ENCODE measurements at places on chromosomes 5 and 9.

DNA sequence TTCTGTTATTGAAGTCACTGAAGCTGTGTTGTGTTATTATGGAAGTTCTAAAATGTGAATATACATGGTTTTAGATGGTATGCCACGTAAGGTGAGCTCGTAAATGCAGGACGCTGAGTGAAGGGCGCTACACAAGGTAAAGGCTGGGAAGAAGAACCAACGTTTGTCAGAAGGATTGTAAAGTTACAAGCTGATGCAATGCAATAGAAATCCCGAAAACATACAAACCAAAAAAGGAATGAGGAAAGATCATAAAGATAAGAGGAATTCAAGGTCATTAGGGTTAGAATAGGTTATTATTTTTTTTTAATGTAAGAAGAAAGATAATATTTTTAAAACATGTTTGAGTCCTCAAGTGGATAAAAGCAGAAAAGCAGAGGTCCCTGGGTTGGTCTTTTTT is 538.6 kb downstream of the CDH12 start:
- no peak for DNase-seq

GRCh38 chr5:150175076-150175475 is 8.5 kb downstream of the CDX1 start:
- DNase-seq = no peak

DNA sequence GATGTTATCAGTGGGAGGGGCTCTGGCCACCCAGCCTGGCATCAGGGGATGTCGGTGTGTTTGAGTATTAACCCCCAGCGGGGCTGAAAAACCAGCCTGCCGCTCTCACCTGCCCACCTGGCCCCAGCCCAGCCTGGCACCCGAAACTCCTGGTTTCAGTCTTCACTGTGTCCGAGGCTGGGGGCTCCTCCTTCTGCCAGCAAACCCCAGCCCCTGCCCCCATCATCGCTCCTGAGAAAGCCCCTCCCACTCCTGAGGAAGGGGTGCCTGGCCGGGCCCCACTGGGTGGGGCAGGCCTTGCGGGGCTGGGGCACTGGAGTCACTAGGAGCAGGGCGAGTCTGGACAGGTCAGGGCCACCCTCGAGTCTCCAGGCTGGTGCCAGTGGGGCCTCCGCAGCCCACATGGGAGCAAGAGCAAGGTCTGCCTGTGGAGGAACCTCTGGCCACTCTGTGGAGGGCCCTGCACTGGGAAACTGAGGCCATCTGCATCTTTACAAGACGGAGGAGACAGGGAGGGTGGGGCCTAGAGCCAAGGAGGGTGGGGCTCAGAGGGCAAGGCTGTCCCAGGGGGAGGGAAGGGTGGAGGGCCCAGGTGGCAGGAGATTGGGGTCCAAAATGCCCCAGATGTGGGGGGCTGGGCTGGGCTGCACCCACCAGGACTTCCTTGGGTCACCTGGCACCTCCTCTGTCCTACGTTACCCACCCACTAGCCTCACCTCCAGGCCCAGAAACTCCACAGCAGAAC is 51.5 kb upstream of the NOTCH1 start:
- DNase-seq = no peak

DNA sequence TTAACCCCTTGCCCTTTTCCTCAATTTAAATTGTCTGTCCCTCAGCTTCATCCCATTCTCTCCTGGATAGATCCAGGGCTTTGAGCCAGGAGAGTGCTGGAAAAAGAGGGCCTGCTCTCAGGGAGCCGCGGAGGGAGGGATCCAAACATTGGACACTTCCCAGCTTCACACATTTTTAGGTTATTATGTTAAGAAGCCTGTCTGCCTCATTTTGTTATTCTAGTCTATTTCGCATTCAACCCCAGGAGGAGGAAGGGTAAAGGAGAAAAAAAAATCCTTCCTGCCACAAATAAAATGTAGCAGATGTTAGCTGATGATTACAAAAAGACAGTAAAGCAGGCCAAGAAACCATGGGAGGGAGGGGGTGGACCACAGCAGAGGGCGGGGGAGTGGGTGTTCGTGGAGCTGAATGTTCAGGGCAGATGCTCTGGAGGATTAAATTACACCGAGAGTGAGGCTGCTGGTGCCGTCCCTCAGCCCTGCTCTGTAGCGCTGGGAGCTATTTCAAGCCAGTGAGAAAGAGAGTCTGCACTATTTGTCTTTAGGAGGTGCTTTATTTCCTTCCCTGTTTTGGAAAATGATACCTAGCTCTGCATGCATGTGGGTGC is 60.6 kb upstream of the ZFR start:
- DNase-seq = no peak

DNA sequence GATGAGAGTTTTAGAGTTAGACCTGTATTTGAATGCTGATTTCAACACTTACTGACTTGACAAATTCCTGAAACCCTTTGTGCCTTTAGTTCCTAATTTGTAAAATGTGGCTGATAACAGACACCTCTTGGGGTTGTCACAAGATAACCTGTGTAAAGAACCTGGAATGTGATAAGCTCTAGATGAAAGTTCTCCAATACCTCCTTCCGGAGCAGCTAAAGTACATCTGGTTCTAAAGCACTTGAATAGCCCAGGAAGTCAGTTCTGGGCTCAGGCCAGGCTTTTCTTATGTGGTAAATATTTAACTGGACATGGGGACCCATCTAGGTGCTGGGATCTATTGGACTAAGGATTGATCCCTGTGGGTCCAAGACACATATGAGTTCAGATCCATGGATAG is 310.8 kb upstream of the ADAMTSL1 start:
- no peak for DNase-seq

- DNase-seq = peak; percentile 84
Measured at GRCh38 chr5:139787568-139788293, 7.9 kb upstream of the PSD2 start.

- DNase-seq = no peak
Measured at GRCh38 chr5:152374711-152375275, 30.3 kb downstream of the NMUR2 start.

GRCh38 chr5:14439087-14439871 is 142.3 kb upstream of the OTULINL start:
- no peak for DNase-seq

DNA sequence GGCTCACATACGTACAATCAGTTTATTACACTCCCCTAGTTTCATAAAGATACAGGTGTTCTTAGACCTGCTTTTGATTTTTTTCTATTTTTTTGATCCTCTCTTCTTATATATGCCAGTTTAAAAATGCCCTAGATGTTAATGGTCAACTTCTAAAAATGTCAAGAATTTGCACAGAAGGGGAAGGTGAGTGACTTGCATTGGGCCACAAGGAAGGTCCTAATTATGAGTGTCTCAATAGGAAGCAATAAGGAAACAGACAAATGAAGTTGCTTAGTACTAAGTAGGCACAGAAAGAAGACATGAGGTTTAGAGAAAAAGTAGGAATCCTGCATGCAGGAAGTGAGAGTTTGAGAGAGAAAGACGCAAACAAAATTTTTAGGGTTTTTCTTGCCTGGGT is 3.2 kb upstream of the CCDC171 start:
- no peak for DNase-seq

DNA sequence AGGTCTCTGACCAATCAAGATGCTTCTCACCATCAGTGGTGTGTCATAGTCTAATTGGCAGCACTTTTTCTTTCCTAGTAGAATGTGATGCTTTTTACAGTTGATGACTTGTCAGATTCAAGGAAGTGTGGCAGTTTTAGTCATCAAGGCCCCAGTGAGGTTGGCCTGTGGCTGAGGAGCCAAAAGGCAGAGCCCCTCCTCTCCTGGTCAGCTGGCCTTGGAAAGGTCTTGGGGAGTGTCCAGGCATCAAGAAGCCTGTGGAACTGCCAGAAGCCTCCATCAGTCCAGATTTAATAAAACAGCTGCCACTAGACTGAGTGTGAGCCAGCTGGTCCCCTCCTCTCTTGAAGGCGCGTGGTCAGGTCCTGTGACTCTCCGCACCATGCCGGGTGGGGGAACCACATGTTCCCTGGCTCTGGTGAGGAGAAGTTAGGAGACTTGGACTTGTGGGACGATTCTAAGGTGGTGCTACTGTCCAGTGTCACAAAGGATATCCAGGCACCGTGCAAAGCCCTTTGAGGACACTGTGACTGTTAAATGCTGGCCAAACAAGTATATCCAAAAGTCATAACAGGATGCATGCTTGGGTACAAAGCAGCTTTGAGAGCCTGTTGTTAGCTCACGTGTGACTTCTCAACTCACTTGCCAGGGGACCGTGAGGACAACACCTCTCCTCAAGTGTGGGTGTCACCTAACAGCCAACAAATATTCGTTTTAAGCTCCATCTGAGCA is 6.1 kb upstream of the ANGPTL2 start:
- no peak for DNase-seq

DNA sequence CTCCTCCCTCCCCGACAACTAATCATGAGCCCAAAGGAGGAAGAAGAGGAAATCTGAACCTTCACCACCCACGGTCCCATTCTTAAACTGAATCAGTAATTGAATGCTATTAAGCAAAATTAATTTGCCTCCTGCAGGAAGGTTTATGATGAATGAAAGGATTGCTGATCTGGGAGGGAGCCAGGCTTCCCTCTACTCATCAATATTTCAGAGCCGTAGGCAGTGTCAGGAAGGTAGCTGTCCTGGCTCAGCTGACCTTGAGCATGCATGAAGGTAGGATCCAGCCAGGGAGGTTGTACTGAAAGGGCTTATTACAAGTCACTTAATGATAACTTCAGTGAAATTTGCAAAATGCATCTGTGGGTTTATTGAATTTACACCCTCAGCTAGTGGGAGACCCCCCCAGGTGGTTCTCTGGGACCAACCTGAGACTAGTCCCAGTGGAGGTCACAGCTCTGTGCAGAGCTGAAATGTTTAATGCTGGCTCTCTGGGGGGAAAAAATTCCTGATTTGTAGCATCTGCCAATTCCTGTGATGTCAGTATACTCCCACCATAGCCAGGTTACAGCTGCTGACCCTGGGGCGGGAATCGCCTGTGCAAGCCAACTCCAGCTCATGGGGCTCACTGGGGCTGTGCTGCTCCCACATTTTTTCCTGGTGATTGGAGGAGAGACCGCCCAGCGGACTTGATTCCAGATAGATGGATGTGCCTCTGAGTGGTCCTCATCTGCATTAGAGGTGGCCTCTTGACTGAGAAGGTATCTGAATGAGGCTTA is 47.9 kb upstream of the NCS1 start:
- DNase-seq = no peak

GRCh38 chr5:173786286-173787187 is 101.6 kb upstream of the CPEB4 start:
- no peak for DNase-seq

DNA sequence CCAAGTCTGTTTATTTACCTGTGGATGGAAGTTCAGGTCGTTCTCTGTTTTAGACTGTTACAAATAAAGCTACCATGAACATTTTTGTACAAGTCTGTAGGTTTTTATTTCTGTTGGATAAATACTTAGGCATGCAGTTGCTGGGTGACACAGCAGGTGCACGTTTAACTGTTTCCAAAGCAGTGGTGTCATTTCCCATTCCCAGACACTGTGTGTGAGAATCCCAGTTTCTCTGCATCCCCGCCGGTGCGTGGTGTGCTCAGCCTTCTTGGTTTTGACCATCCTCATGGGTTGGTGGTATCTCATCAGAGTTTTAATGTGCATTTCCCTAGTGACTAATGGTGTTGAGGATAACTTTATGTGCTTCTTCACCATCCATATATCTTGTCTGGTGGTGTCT is 27.2 kb downstream of the AHRR start:
- DNase-seq = no peak

DNA sequence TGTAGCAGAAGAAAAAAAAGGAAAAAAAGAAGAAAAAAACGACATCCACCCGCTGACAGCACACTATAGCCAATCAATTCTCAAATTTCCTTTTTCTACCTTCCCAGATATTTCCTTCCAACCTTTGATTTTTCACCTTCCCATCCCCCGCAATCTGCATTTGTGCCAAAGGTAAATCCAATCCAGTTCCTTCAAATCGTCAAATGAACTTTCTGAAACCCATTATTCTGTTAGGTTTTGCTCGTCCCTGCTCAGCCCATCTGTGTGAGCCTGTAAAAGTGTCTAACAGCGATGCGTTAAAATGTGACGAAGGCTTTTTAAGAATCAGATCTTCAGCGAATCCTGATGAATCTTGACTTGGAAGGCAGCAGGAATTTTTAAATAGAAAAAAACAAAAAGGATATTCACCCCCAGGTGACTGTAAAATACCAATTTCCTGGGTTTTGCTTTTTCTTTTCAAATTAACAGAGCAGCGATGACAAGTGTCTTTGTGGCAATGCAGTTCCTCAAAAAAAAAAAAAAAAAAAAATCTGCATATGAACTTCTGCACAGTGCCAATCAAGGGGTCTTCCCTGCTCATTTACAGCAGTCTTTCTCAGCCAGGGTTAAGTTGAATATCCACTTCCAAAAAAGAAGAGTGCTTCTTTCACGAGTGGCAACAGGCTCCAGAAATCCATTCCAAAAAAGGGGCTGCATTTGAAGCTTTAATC is 367 bp upstream of the SHC3 start:
- no peak for DNase-seq

DNA sequence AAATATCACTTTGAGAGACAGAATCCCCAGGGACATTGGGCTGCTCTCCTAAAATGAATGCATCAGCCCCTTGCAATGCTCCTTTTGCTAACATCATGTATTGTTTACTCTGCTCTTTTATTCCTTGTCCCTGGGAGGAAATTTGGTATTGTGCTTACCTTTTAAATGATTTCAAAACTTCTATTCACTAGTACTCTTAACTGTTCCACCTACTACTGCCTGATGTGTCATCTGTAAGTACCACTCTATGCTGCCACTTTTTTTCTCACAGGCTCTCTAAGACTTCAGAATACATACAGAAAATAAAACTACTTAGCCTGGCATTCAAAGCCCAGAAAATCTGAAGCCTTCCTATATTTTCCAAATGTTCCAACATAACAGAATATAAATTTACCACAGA is 667.2 kb downstream of the BRINP1 start:
- no peak for DNase-seq

- no peak for DNase-seq
Measured at GRCh38 chr9:91285729-91286353, 75.9 kb downstream of the AUH start.

DNA sequence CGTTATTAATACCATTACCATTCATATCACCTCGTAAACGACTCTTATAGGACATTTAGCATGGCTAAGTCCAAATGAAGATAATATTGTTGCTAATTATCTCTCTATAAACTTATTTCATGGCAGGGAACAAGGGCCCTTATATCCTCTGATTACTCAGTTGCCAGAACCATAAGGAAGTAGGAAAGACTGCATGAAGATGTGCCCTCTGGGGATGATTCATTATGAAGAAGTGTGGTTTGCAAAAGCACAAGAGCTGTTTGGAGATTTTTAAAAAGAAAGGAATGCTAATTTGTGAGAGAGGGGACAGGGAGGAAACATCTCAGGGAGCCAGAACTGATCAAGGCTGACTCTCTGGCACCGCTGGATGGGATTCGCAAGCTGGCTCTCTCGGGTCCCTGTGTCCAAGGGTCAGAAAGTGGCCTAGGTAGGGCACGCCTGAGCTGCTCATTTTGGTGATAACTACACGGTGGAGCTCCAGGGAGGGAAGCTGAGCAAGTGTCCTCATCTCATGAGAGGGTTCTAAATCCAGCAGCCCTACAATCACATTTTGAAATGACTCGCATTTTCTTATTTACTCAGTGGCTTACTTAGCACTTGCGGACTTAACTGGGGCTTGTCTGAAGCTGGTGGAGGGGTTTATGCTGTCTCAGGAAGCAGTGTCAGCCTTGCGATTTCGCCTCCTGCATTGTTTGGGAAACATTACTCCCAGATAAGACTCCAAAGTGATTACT is 136.8 kb downstream of the C5orf15 start:
- no peak for DNase-seq

GRCh38 chr9:21096901-21097255 is 19.1 kb upstream of the IFNB1 start:
- DNase-seq = no peak

All from stimulated activated CD4-positive, alpha-beta T cell treated with anti-CD3 and anti-CD28 coated beads, Interleukin-1b, Interleukin-23, amount 100 ng/mL, for 4 hours (primary cell).